ENCODE measurements at places on chromosomes 5 and 9.

DNA sequence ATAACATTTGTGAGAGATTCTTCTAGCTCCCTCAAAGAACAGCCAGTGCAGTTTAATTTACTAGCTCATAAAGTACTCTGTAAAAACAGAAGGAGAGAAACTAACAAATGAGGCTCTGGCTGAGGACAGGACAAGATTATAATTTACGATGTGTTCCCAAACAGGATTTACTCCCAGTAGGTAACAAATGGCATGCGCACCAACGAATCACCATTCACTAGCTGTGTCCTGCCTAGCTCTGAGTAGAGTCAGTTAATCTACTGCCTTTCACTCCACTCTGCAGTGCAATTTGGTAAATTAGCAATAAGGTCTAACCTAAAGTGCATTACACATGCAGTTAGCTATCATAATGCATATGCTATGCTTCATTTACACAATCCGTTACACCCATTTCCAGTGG is 497.4 kb upstream of the CCNG1 start:
- DNase-seq = no peak

DNA sequence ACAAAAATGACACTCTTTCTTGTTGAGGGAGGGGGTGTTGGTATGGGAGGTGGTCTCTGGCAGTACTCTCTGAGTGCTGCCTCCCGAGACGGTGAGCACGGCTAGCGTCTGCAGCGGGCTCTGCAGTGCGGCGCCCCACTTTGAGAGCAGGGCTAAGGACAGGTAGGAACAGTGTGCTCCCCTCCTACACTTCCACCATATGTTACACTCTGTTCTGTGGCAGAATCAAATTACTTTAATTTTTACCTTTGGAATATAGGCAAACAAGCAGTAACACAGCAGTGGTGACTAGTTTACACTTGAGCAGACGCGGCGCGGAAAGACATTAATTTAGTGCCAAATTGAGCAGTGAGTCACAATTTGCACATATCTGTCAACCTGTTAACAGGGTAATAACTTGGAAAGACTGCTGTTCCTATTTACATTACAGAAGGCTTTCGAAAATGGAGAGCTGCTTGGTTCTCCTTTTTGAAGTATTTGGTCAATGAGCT is 136.3 kb downstream of the MED27 start:
- peak; percentile 97 for DNase-seq

DNA sequence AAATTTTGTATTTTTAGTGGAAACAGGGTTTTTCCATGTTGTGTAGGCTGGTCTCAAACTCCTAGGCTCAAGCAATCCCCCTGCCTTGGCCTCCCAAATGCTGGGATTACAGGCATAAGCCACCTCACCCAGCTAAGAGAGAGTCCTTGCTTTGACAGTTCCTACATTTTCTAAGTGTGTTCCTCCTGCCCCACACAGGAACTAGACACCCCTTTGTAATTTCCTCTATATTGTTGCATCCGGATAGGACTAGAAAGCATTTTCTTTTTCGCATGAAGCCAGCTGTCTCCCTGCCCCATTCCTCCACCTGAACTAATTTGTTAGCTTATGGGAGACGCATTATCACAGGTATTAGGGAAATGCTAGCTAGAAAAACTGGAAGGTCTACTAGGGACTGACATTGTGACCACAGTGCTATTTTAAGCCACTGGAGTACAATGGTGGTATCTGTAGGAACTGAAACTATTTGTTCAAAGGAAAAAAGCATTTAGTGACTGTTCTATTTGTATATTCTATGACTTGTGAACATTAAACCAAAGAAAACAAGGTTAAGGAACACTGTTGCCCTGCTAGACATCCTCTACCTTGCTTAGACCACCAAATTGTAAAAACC is 214.1 kb downstream of the SMARCA2 start:
- no peak for DNase-seq

- peak; percentile 60 for DNase-seq
These were observed 64.0 kb downstream of the RNF130 start for GRCh38 chr5:180007582-180007981.

DNA sequence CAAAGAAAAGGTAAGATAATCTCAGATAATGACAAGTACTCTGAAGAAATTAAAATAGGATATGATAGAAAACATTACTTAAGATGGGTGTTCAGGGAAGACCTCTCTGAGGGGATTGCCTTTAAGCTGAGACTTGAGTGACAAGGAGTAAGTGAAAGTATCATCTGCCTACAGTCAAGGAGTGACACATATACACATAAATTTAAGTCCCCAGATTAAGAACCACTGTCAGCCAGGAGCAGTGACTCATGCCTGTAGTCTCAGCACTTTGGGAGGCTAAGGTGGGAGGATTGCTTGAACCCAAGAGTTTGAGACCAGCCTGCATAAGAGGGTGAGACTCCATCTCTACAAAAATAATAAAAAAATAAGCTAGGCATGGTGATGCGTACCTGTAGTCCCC is 19.7 kb upstream of the ANKHD1 start:
- DNase-seq = no peak

GRCh38 chr5:149145138-149145537 is 3.8 kb downstream of the ABLIM3 start:
- DNase-seq = no peak

DNA sequence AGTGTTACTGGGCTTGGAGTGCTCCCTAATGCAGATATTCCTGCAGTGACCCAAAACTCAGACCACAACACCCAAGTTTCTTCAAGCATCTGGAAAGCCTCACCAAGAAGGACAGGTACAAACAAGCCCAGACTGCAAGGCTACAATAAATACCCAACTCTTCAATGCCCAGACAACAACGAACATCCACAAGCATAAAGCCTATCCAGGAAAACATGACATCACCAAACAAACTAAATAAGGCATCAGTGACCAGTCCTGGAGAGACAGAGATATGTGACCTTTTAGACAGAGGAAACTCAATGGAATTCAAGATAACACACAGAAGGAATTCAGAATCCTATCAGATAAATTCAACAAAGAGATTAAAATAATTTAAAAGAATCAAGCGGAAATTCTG is 605.6 kb downstream of the PDE4D start:
- no peak for DNase-seq

DNA sequence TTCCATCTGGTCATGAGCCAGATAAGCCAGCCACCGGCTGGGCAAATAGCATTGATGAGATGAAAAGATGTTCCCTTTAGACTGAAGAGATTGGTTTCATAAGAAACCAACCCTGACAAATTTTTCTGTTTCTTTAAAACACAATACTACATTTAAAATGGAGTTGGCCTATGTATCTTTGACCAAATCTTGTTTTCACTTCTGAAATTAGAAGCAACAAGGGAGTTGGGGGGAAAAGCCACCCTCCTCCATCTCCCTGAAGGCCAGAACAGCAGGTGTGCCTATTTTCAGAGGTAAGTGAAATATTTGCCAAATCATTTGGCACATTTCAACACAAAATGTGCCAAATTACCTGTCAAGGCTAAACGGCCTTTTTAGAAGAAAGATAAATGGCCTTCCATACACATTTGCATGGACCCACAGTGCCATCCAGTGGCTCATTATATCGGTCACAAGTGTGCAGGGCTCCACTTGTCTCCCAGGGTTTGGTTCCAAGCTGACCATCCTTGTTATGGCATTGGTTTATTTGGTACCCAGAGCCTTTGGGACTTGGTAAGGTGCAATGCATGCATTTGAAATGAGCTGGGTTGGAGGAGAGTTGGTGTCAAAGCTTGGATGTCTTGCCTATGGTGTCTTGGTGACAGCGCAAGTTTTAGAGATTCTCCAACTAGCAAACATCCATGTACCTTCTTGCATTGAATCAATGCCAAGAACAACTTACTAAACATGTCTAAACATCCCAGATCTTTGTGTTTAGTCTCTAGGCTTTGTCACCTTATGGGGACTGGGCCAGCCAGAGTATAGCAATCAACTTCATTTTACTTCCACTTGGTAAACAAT is 372.0 kb upstream of the KIF2A start:
- DNase-seq = peak; percentile 84

DNA sequence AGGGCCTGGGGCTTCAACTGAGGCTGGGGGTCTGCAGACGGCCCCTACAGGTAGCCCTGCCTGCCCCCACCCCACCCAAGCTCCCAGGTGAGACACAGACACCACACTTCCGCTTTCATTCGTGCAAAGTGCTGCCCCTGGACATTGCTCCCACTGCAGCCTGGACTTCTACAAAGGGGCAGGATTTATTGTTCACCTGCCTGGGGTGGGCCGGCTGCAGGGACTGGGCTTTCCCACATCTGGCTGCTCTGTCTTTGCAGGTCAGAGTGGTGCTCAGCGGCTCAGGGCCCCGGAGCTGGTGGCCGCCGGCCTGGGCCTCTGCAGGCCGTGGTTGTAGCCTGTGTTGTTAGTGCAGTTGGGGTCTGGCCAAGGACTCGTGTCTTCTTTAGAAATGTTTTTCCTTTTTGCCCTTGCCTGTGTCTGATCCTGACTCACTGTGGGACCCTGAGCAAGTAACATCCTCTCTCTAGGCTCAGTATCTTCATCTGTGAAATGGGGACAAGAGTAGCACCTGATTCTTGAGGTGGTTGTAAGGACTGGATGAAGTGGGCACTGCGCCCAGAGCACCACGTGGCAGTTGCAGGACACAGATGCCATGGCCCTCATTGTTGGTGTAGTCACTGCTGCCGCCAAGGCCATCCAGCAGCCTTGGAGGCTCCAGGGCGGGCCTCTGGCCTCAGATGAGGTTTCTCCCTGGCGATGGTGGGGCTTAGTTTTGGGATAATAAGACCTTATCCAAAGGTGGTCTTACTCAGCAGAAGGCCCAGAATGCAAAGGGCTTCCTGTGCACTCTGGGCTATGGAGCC is 143.9 kb downstream of the CACNA1B start:
- no peak for DNase-seq

- no peak for DNase-seq
These were observed 2.1 kb downstream of the GPR150 start for GRCh38 chr5:95621839-95622629.

DNA sequence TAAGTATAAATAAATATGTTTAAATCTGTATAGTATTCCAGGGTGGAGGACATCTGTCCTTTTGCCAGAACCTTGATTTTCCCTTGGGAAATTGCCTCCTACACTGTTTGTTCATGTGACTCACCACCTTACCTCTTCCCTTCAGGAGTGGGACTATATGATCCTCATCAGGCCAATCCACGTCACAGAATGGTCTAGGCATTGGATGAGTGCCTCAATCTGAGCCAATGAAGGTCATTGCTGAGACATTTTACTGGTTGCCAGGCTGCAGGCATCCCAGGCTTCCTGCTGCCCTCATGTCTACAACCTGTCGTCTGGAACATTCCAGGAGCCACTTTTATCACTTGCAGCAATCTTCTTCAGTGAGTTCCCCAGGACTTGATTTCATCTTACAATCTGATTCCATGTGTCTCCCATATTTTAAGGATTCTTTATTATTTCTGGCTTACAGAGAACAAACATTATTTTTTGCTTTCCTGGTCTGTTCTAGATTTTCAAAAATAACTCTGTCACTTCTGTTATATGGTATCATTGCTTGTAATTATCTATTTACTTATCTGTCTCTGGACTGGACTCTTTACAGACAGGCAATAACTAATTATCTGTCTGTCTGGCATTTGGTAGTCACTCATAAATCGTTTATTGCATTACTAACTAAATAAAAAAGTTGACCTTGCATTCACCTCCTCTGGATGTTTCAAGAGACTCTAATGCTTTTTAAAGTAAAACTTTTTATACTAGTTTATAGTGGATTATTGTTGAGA is 107.3 kb upstream of the APC start:
- no peak for DNase-seq

- DNase-seq = peak; percentile 34
These were observed 918.6 kb upstream of the DMAC1 start for GRCh38 chr9:8718121-8718725.

DNA sequence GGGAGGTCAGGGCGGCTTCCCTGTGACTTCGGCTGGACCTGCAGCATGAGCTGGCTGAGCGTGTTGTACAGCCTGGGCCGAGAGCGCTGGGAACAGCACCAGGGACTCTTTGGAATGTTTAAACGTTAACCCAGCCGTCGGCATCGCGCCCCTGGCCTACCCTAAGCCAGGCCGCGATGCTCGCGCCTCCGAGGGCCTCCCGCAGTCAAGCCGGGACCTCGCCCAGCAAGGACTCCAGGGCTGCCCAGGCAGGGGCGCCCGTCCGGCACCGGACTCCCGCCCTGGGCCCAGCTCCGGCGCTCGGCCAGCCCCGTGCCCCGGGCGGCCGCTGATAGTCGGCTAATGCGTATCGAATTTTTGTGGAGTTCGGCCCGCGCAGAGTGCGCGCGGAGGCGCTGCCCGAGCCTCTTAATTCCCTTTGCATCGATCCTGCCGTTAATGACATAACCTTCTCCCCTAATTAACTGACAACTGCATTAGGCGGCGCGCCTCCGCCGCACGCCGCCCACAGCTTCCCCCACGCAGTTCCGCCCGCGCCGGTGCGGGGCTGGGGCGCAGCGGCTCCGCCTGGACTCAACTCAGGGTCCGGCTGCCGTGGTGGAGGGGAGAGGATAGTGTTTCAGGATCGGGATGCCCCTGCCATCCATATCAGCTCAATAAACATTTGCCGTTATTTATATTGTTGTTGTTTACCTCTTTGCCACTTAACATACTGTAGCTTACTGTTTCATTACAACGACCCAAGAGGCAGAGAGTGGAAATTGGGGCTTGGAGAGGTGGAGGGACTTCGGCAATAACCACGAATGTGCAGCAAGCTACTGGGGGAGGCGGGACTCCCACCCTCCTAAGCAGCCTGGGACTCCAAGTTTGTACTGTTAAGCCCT is 28.8 kb upstream of the CDC23 start:
- DNase-seq = no peak

DNA sequence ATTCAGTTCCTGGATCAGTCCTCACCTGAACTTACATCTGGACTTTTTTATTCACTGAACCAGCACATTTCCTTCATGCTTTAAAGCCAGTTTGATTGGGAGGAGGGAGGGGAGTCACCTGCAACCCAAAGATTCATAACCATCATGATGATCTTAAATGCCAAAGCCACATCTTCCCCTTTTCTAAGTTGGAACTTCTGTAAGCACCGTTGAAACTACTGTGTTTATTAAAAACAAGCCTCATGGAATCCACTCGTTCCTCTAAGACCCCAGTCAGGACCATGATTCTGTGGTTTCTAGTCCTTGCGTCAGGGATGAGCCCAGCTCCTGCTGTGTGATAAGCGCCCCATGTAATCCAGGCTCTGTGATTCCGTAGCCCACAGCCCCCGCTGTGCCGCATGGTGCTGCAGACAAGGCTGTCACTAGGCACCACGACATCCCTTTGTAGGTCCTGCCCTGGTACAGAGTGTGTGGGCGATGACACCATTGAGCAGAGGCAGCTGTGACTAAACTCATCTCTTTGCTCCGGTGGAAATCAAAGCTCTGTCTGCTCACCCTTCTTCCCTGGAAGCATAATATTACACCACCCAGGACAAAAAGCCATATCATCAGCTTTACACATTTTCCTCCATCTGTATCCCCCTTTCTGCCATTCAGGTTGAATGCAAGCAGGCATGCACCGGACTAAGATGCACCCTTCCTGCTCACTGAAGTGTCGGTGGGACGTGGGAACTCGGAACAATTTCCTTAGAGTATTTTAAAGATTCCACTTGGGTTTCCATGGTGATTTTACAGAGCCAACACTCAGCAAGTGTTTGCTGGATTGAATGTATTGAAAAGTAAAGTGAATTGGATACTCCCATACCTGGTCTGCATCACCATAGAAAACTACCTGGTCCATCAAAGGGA is 132.0 kb upstream of the FSTL4 start:
- DNase-seq = no peak

All from NCI-H2081 (cell line).